ENCODE measurements at places on chromosomes 5 and 9.

DNA sequence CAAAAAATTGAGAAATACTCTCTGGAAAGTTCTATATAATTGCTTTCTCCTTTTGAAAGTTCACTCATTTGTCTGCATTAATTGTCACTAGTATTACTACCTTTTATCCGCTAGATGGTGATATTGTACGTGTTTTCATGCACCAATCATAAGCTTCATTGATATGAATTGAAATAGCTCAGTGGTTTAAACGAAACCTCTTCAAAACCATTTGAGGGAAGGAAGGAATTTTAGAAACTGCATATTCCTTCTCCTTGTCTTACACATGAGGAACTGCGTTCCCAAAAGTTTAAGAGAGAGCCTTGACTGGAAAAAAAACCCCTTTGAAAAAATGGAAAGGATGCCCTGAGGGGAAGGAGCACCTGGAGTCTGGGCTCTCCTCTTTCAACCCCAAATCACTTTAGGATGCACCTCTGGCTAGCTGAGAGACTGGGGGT, 98.6 kb downstream of the YTHDC2 start:
- no peak for DNase-seq

GRCh38 chr5:169395136-169395535, 94.2 kb upstream of the SLIT3 start:
- DNase-seq, result no peak

DNA sequence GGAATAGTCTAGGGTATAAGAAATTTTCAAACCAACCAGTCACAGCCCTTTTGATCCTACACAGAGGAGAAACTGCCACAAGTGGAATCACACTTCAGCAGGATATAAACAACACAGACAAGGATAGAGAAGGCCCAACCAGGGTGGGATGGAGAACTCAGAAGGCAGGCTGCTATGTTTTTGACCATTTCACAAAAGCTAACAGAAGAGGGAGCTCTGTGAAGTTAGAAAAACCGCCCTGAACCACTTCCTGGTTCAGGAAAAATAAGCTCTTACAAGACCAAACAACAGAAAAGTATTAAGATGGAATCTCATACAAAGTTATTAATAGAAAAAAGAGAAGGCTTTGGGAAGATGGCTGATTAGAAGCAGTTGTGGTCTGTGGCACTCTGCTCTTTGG, 960 bp upstream of the IFNB1 start:
- DNase-seq, result no peak

- no peak for DNase-seq
These were observed 250.3 kb downstream of the DMAC1 start for GRCh38 chr9:7549249-7549648.

DNA sequence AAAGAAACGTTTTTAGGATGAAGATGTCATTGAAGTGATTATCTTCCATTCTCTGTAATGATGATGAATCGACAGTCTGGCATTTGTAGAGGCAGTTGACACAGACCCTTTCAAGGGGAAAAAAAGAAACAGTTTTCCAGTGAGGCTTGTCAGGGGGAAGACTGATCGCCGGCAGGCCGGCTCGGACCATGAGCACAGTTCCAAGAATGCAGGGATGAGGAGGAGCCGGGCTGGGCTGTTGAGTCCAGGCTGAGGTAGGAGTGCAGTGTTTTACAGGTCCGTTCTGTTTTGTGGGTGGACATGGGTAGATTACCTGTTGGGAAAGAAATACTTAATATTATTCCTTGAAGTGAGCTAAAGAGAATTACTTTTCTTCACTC, 194.6 kb downstream of the AOPEP start:
- no peak for DNase-seq

DNA sequence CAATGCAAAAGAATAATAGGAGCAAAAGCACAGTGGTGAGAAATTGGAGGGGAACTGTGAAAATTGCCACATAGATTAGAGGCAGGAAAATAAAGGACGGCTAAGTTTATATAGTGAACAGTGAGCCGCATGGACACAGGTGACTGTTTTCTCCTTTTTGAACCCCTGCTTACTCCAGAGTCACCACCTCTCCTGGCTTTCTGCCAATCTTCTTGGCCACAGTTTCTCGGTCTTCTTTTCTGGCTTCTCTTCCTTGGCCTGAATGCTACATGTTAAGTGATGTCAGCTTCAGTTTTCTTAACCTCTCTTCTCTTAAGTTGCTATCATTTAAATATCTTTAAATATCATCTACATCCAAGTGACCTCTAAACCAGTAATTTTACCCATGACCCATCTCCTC, 47.3 kb upstream of the CDKN2B start:
- no peak for DNase-seq

GRCh38 chr9:35958104-35958837, at the start of gene OR2S2:
Gene OR2S2, minus strand, starts transcription at chr9:35958154. Its CDS starts 56 bp downstream, at chr9:35958098.
- no peak for DNase-seq

- DNase-seq, result no peak
These were observed 270.2 kb upstream of the RIOK2 start for GRCh38 chr5:97453263-97453662.

DNA sequence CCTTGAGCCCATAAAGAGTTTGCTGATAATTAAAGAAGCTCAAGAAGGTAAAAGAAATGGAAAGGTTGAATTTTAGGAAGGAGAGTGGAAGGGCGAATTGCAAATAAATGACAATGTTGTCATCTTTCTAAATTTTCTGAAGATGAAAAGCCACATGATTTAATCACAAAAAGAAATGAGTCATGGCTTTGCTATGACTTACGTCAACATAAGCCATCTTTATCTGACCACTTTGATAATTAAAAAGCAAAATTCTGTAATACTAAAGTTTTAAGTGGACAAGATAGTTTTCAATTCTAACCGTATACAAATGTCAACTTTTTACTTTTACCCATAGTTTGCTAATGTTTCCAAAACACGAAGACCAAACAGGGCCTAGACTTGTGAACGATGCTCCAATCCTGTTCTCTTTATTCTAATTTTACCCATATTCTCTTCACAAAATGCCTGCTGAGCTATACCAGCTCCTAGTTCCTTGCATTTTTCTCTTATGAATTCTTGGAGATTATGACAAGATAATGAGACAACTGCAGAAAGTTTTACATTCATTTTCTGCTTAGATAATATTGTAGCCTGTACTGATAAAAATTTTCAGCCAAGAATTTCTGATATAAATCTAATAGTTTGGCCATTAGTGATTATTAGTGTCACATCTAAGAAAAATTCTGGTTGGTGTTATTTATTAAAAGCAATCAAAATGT, 21.8 kb upstream of the PRUNE2 start:
- DNase-seq, result no peak

- DNase-seq, result no peak
These were observed 33.1 kb downstream of the FYB1 start for GRCh38 chr5:39186289-39186688.

DNA sequence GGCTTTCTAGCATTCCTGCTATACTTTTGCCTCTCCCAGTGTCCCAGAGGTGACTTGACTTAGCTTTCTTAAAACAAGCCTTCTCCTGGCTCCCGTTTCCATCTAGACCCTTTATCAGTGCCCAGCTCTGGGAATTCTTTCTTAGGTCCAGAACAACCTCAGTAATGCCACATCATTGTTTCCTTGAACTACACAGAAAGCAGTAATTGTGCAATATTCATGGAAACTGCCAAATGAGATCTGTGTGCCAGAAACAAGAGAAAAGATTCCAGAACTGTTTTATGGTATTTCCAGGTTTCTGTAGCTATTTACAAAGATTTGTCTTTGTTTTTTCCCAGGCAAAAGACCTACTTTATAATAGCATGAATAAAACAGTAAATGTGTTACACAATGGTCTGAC, 391.3 kb downstream of the SLCO4C1 start:
- no peak for DNase-seq

GRCh38 chr9:72349240-72349639, 15.8 kb downstream of the ZFAND5 start:
- DNase-seq, result no peak

DNA sequence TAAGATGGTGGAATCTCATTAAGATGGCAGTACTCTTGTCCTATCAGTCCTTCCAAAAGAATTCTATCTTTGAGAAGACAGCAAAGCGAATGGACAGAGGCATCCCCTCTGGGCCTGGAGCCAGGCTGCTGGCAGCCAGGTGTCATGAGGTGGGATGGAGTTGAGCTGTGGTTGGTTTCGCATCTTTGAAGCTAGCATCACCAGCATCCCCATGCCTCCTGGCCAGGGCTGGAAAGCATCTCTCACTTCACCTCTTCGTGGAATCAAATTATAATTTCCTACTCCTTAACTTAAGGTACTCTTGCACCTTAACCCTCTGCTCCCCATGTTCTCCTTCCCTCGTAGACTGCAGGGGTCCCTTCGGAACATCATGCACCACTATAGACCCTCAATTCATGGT, 248.3 kb downstream of the GADD45G start:
- no peak for DNase-seq

- no peak for DNase-seq
These were observed 24.6 kb upstream of the JADE2 start for GRCh38 chr5:134500699-134501430.

DNA sequence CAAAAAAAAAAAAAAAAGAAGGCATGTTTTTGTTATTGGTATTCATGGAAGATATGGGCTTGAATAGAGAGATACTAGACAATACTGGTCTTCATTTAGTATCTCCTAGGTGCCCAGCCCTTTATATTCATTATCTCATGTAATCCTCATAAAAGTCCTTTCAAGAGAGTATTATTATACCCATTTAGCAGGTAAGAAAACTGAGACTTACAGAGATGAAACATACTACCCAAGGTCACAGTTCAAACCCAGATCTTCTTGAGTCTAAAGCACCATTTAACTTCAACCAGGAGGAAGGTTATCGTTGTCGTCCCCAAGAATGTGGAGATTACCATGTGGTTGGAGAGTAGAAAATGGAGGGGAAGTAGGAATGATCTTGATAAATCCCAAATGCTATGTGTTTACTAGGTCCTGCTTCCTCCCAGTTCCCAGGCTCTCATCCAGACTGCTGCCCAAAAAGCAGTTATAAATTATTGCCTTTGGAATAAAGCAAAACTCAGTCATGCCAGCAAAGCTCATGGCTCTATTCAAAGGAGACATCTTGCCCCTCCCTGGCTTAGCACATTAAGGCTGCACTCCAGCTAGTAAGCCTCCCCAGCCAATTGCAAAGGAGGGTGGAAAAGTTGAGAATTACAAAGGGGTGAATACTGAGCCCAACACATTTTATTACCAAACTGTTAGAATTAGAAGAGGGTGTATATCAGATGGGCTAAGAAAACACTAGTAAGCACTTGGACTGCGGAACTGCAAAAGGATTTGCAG, 163.9 kb downstream of the PIK3R1 start:
- no peak for DNase-seq

- no peak for DNase-seq
These were observed 3.5 kb downstream of the RFESD start for GRCh38 chr5:95649842-95650620.

DNA sequence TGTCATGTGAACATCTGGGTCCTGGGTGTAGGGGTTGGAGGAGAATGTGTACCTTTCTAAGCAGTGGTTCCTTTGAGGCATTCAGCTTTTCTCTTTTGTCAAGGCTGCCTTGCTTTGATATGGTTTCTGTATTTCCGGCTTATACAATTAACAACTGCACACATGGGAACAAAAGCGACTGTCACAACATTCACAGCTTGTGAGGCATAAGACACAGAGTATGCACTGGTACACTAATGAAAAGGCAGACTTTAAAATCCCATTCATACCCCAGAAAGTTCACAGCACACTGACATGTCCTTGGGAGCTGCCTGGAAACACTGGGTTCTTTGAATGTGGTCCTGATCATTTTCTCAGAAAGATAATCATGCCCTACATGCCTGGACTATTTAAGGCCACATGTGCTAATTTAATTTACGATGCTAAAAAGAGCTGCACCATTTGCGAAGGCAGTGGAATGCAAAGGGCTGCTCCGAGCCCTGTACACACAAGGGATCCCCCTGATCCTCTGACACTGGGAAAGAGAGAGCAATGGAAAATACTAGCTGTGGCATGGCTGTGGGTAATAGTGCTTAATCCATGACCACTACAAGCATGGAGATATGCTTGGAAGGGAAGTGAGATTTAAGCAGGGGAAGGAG, 131.8 kb downstream of the EFNA5 start:
- no peak for DNase-seq

DNA sequence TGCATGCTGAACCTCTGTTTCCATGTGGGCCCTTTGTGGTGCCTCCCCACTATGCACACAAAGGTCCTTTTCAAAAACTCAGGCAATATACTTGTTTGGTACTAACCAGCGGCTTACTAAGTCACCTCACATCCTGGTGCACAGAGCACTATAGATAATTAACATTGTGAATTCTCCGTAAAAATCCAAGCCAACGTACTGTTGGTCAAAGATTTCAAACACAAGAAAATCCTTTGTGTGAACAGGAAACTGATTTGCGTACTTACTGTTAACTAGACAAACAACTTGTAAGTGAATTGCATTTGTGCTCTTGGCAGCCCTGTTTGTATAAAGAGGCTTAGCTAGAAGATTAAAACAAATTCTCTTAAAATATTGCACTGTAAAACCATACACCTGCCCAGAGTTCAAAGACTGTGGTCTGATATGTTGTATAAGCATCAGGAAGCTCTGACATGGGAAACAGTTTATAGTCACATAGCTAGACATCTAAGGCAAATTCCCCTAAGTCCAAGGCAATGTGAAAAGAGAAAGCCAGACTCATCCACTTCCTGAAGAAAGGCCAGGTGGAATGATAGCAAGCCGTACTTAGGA, 125.0 kb upstream of the SLC12A2 start:
- no peak for DNase-seq

GRCh38 chr5:128259607-128260021, 176.0 kb downstream of the SLC12A2 start:
- DNase-seq, result no peak

DNA sequence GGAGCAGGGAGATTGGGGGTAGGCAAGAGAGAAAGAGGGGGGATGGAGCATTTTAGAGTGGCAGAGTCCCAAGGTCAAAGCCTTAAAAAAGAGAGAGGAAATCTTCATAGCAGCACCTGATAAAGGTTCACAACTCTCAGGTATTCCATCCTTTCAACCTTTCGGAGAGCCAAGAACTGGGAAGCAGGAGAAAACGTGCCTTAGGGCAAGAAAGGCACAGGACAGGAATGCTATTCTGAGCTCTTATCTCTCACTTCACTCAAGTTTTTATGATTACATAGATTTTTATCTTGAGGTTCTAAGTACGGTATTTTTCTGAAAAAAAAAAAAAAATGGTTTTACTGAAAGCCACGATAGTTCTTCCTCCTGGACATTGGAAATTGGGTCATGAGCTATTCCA, 34.5 kb upstream of the SMAD5 start:
- DNase-seq, result no peak

DNA sequence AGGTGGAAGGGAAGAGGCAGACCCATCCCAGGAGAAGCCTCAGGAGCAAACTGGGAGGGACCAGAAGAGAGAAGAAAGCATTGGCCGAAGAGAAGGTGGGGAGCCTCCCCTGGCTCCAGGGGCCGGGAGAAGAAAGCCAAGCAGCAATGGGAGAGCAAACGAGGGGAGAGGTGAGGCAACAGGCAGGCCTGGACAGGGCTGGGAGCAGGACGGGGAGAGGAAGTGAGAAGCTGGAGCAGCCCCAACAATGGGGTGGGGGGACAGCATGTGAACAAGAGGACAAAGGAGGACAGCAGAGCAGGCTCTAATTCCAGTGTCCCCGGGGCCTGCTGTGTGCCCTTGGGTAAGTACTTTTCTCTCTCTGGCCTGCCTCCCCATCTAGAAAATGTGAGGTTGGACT, 115.3 kb downstream of the PSD2 start:
- DNase-seq, result no peak

Measured in effector memory CD8-positive, alpha-beta T cell (primary cell).